ENCODE measurements at places on chromosomes 1 and 21.

GRCh38 chr1:175976865-175977642 lies 230.0 kb downstream of the COP1 start:
- H3K4me1 ChIP-seq = no peaks in the 10 kb centered on the region
- no peak for DNase-seq
- H3K27me3 ChIP-seq = no peaks in the 10 kb centered on the region
- H3K36me3 ChIP-seq = no peaks in the 10 kb centered on the region
- no peak overlapping the region for H3K4me3 ChIP-seq
- H3K27ac ChIP-seq = no peak overlapping the region

- H3K4me3 ChIP-seq = no peak overlapping the region
- no peaks in the 10 kb centered on the region for H3K4me1 ChIP-seq
- H3K27ac ChIP-seq = no peak overlapping the region
- H3K36me3 ChIP-seq = no peaks in the 10 kb centered on the region
- H3K27me3 ChIP-seq = no peaks in the 10 kb centered on the region
These were observed 116.9 kb downstream of the TGFBR3 start for GRCh38 chr1:91768786-91769725.

GRCh38 chr1:109241344-109241743 lies 8.0 kb upstream of the CELSR2 start:
- peaks cover 9% of the 10 kb centered on the region for H3K27me3 ChIP-seq
- H3K27ac ChIP-seq = no peak overlapping the region
- no peaks in the 10 kb centered on the region for H3K36me3 ChIP-seq
- H3K4me3 ChIP-seq = no peak overlapping the region
- no peak for DNase-seq
- peaks cover 14% of the 10 kb centered on the region for H3K4me1 ChIP-seq

GRCh38 chr1:11731691-11732283 lies 4.1 kb upstream of the AGTRAP start:
- no peaks in the 10 kb centered on the region for H3K36me3 ChIP-seq
- no peak overlapping the region for H3K4me3 ChIP-seq
- H3K4me1 ChIP-seq = peaks cover 10% of the 10 kb centered on the region
- peak overlapping the region; percentile 68 for H3K27ac ChIP-seq

DNA sequence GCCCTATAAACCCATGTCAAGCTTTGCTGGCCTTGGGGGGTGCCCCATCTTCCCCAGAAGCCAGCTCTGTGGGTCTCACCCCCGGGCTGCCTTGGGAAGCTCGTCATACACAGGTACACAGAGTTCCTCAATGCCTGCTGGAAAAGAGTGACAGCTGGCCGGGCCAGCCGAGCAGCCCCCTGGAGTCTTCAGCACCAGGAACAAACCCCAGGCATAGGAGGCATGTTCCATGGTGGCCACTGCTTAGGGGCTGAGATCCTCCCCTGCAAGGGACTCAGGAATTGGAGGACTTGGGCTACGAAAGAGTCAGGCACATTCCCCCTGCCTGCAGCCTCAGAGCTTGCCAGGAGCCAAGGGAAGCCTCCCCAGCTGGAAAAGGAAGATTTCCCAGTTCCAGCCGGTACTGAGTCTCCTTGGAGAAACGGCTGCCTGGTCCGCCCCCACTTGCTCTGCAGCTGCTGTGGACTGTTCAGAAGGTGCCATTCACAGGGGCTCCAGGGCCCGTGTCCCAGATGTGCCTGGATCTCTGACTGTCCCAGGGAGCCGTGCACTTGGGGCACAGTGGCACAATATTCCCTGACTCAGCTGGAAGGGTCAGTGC lies 89.5 kb downstream of the STUM start:
- H3K4me1 ChIP-seq = peaks cover 30% of the 10 kb centered on the region
- H3K36me3 ChIP-seq = no peaks in the 10 kb centered on the region
- H3K4me3 ChIP-seq = no peak overlapping the region
- H3K27me3 ChIP-seq = no peaks in the 10 kb centered on the region
- H3K27ac ChIP-seq = peak overlapping the region; percentile 57

DNA sequence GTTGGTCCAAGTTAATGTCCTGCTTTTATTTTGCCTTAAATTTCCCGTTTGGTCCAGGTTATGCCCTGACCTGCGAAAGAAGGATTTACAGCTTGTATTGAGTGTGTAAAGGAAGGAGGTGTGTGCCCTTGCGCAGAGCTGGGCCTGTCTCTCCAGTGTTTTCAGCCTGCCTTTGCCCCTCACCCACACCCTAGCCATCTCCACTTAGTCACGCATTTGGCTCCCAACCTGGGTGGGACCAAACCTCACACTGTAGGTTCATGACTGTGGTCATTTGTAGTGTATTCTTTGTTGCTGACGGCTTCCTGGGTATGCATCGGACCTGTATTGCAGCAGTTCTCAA lies 572 bp upstream of the SRSF10 start:
- no peaks in the 10 kb centered on the region for H3K27me3 ChIP-seq
- H3K36me3 ChIP-seq = no peaks in the 10 kb centered on the region
- peak; percentile 21 for DNase-seq
- peak overlapping the region; percentile 96 for H3K27ac ChIP-seq

GRCh38 chr1:28190996-28191645 lies 14.6 kb upstream of the PTAFR start:
- DNase-seq = no peak
- no peaks in the 10 kb centered on the region for H3K4me1 ChIP-seq
- no peaks in the 10 kb centered on the region for H3K36me3 ChIP-seq
- H3K4me3 ChIP-seq = no peak overlapping the region

DNA sequence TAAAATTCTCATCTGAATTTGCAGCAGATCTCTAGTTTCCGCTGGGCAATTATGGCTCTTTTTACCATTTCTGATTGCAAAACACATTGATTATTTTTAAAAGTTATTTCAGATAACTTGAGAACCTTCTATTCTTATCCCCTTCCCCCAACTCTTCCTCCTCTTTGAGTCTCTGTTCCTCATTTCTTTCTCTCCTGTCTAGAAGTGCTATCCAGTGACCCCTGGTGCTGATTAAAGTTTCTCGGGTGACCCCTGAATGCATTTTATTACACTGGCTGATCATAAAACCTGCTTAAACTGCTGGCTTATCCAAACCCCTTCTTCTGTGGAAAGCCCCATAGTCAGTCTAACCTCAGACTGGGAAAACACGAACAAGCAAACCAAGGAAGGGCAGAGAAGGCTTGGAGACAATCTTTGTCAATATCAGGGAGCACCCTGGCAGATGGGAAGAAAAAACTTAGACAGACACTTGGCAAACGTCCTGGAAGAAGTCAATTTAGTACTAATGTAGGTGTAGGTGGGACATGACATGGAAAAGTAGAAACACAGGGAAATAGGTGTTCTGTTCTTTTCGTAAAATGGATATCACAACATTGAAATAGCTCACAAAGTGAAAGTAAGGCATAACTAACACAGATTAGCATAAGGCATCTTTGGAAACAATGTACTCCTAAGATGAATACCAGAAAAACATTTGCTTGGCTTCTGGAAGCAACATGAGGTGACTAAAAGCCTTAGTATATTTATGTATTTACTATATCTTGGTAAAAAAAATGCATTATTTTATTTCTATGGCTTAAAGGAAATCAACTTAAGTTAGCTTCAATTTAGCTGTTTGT lies 61.4 kb downstream of the GORAB start:
- no peaks in the 10 kb centered on the region for H3K36me3 ChIP-seq
- H3K4me3 ChIP-seq = no peak overlapping the region
- H3K27ac ChIP-seq = no peak overlapping the region
- H3K27me3 ChIP-seq = peaks cover 11% of the 10 kb centered on the region
- DNase-seq = no peak

GRCh38 chr1:7753641-7754040 lies 17.5 kb upstream of the VAMP3 start:
- H3K36me3 ChIP-seq = no peaks in the 10 kb centered on the region
- H3K4me3 ChIP-seq = no peak overlapping the region
- DNase-seq = no peak
- no peaks in the 10 kb centered on the region for H3K27me3 ChIP-seq

DNA sequence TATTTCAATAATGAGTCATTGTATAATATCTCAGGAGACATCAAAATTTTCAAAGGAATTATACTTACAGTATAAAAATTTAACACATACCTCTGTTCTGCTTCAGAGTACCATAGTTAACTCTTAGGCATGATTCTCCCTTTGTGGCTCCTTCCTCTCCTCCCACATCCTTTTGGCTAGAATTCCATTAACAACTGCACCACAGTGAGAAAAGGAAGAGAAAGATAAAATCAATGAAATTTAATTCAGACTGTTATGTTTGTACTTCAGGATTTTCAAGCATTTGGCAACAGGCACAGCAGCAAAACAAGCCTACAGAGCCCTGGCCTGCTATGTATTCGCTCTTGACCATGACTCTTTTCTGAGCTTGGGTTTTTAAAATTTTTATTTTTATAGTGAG lies 57.2 kb upstream of the SGIP1 start:
- H3K27me3 ChIP-seq = no peaks in the 10 kb centered on the region
- no peak for DNase-seq
- no peak overlapping the region for H3K4me3 ChIP-seq
- no peak overlapping the region for H3K27ac ChIP-seq

GRCh38 chr1:170592591-170593111 lies 60.7 kb downstream of the GORAB start:
- no peak overlapping the region for H3K4me3 ChIP-seq
- H3K4me1 ChIP-seq = no peaks in the 10 kb centered on the region
- H3K27me3 ChIP-seq = peaks cover 11% of the 10 kb centered on the region
- H3K27ac ChIP-seq = no peak overlapping the region

DNA sequence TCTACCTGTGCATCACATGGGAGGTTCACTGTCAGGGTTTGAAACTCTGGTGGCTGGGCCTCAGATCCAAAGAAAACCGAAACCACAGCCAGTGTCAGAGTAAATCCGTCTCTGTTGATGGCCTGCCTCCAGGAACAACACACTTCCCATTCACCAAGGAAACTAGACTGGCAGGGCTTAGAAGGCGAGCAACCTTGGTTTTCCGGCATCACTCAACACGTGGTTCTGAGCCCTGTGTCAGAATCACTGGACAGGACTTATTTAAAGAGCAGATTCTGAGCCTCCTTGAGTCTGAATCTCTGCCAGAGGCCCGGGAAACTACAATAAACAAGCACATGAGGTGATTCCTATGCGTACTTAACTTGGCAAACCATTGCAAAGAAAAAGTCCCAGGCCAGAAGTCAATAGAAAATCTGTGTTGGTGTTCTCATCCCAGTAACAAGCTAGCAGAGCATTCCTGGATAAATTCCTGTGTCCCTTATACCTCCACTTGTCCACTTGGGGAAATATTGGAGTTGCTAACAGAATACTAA lies 70.0 kb downstream of the KCTD3 start:
- H3K4me3 ChIP-seq = no peak overlapping the region
- no peaks in the 10 kb centered on the region for H3K36me3 ChIP-seq
- peak overlapping the region; percentile 81 for H3K27ac ChIP-seq
- no peaks in the 10 kb centered on the region for H3K27me3 ChIP-seq

DNA sequence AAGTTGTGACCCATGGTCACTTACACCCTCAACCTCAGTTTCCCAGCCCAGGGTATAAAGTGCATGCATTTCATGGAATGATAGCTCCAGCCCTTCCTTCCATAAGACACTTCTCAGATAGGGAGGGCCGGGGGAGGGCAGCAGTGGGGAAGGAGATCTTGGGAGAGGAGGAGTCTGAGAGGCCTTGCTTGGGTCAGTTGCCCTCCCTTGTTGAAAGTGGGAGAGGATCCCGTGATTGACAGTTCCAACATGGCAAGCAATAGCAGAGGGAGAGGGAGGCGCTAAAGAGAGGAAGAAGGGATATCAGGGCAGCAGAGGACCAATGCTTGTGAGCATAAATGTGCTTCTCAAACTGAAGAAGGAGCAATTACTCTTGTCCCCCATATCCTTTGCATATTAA lies 244.4 kb downstream of the CHRM3 start:
- no peaks in the 10 kb centered on the region for H3K4me1 ChIP-seq
- H3K27me3 ChIP-seq = no peaks in the 10 kb centered on the region
- H3K4me3 ChIP-seq = no peak overlapping the region
- no peaks in the 10 kb centered on the region for H3K36me3 ChIP-seq
- no peak overlapping the region for H3K27ac ChIP-seq

All from transverse colon (tissue), 4 donors.